ENCODE measurements at places on chromosomes 5 and 9.

DNA sequence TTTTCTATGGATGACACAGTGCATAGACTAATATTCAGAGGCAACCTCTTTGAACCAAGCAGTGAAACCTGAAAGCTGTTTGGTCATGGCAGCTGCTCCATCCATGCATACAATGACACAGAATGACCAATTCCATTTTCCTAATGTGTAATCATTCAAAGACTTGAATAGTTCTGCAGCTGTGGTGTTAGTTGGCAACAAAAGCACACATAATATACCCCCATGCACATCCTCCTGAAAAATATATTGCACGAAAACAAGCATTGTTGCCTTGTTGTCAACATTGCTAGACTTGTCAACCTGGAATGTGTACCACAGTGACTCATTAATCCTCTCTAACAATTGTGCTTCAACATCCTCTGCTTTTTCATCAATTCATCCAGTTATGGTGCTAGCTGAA, 71.0 kb upstream of the SEMA6A start:
- no peak for DNase-seq

- no peak for DNase-seq
These were observed 25.9 kb upstream of the SLC12A7 start for GRCh38 chr5:1137567-1138444.

DNA sequence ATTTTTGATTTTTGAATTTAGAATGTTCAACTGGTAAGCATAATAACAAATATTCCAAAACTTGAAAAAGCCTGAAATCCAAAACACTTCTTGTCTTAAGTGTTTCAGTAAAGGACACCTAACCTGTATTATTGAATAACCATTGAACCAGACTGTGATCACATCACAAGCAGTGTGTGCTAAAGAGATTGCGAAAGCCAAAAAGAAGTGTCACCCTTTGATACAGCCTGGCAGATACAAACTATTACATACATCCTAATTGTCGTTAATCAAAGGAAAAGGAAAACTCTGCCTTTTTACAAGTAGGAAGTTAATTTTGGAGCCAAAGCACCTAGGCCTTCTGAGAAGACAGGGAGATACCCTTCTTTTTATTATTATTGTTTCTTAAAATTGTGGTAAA, 8.4 kb upstream of the FAM120AOS start:
- no peak for DNase-seq

- no peak for DNase-seq
These were observed 58.1 kb upstream of the MAST4 start for GRCh38 chr5:66538126-66538525.

DNA sequence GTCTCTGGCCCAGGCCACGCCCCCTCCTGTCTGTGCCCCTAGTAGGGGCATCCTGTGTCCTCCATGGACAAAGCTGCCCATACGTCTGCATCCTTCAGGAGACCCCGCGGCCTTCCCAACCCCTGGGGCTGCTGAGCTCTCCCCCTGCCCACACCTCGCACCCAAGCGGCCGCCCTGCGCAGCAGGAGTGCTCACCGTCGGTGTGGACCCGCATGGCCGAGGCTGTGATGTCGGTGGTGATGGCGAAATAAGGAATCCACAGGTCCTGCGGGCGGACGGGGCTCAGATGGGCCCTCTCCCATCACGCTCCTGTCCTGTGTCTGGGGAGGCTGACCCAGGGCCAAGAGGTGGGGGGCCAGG, 4.8 kb upstream of the NSMF start:
- no peak for DNase-seq

GRCh38 chr9:37034305-37034937, 353 bp upstream of the PAX5 start:
- DNase-seq, result peak; percentile 53

DNA sequence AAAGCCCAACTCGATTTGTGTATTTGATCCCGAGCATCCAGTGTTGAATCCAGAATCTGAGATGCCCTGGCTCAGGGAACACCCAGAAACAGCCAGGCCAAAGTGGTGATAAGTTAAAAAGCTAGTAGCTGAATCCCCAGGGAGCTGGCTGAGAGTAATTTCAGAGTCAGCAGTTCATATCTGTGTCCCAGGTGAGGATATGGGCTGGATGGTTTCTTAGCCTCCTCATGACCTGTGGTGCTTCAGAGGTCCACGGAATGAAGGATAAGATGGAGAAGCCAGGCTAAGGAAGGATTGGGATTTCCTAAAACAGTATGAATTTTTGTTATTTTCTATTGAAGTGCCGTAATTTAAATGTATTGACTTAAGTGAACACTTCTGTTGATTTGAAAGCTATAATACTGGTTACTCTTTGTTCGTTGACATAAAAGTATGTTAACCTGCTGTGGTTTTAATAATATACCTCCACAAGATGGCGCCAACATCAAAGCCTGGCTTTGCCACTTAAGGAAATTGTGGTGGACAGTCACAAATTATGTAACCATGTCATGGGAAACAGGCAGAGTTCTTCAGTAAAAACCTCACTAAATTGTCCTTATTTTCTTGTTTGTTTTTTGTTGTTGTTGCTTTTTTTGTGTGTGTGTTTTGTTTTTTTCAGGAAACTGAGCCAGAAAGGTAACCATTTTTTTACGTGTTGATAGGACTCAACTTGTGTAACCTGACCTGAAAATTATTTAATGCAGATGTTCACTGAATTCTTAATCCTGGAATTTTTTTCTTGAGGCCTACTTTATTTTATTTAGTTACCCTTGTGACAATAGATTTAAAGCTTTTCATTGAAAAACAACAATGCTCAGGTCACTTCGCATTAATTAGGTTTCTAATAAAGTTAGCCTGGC, 11.4 kb downstream of the MTAP start:
- peak; percentile 72 for DNase-seq

DNA sequence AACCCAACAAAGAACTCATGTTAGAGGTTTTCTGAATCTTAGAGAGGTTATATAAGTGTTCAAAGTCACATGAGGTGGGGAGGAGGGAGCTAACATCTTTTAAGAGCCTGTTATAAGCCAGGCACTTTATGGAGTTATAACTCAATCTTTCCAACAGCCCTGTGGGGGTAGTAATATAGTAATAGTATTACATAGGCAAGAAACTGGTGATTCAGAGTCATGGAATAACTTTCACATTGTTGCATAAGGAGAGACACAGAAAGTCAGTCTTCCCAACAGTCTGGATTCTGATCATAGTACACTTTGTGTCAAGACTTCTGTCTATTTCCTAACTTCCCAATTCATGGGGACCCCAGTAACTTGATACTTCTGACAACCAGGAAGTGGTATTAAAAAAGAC, 89.2 kb downstream of the ACER2 start:
- DNase-seq, result no peak

GRCh38 chr9:128406848-128407391, 13.7 kb upstream of the CERCAM start:
- no peak for DNase-seq

- peak; percentile 33 for DNase-seq
These were observed 85.0 kb upstream of the TAF11L2 start for GRCh38 chr5:17412760-17413671.

DNA sequence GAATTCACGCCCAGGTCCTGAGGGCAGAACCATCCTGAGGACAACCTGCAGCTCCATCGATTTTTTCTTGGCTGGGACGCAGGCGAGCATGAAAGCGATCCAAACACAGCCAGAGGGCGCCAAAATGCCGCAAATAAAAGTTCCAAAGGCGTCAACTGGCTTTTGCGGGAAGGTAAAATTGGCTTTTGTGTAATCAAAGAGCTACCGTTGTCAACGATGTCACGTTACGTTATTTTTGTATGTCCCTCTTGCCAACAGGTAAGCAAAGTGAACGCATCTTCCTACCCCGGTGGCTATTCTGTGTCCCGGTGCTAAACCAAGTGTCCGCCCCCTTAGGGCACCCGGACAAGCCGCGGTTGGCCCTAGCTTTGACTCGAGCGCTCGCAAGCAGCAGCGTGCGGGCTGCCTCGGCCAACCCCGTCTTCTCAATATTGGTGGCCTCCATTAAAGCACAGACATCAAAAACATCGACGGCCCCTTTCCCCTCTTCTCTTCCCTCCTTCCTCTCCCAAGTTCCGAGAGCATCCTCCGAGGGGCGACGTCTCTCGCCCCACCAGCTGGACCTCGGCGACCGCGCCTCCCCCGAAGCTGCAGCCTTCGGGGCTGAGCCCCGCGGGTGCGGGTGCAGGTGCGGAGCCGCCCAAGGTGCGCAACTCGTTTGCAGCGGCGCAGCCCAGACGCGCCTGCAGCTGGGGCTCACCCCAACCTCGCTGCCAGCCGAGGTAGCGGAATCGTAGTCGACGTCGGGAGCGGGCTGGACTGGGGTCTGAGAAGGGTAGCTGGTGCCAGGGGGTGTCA, 1.1 kb upstream of the BASP1 start:
- peak; percentile 100 for DNase-seq

DNA sequence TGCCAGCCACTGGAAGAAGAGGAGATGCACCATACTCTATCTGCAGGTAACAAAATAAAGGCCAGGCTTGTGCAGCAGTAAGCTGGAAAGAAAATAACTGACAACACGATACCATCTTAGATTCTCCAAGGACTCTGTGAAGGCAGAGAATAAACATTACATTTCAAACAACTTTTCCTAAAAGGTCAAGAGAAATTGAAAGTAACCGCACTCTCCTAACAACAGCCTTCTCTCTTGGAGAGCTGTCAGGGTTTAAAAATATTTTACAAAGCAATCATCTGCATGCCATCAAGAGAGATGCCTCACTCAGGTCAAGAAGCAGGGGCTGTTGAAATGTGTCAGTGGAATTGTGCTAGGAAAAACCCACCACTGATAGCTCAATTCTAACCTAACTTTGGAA, 13.5 kb upstream of the TTLL11 start:
- DNase-seq, result no peak

GRCh38 chr9:114497727-114498382, 7.4 kb downstream of the WHRN start:
- DNase-seq, result no peak

DNA sequence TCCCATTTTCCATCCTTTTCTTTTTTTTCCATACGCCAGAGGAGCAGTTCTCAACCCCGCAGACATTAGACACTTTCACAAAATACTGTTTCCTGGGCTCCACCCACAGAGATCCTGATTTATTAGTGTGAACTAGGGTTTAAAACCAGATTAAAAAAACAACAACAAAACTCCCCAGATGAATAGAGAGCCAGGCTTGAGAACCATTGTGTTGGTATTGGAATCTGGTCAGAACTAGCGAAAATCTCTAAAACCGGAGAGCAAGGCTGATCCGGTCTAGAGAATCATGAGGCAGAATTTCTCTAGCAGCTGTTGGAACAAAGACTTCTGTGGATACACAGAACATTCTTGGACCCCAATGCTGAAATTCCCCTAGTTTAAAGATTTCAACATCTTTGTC, 173.0 kb downstream of the PCSK1 start:
- no peak for DNase-seq

DNA sequence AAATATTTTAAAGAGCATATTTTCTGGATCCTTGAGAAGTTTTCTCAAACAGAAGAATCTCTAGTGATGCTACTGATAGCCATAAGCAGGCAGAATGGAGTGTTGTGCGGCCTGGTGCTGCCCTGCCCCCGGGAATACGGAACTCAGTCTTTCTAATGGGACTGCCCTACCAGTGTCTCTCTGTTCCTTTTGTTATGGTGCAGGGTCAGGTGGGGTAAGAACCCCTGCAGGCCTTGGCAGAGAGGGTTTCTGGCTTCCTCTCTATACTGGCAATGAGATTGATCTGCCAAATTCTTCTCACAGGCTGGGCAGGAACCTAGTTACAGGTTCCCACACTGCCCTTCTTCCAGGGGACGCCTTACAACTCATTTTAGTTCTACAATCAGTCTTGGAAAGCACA, 2.6 kb downstream of the IL5 start:
- no peak for DNase-seq

DNA sequence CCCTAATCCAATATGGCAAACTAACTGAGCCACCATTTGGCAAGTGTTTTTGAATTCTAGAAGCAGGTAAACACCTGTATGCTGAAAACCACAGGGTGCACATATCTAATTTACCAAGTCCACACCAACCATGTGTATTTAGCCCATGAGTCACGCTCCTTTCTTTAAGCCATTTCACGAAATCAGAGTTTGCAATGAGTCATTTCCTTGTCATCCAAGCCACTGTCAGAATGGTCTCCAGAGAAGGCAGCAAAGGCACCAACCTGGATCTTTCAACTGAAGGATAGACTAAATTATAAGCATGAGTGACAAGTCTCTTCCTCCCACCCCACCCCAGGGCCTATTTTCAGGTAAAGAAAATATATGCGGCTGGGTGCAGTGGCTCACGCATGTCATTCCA, 110.0 kb downstream of the PAX5 start:
- no peak for DNase-seq

DNA sequence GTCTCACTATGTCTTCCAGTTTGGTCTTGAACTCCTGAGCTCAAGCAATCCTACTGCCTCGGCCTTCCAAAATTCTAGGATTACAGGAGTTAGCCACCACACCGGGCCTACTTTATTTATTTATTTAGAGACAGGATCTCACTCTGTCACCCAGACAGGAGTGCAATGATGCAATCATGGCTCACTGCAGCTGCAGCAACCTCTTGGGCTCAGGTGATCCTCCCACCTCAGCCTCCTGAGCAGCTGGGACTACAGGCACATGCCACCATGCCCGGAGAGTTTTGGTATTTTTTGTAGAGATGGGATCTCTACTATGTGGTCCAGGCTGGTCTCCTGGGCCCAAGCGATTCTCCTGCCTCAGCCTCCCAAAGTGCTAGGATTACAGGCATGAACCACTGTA, 32.8 kb downstream of the PHAX start:
- no peak for DNase-seq

GRCh38 chr5:151491062-151491461, 43.7 kb downstream of the SLC36A1 start:
- DNase-seq, result no peak

DNA sequence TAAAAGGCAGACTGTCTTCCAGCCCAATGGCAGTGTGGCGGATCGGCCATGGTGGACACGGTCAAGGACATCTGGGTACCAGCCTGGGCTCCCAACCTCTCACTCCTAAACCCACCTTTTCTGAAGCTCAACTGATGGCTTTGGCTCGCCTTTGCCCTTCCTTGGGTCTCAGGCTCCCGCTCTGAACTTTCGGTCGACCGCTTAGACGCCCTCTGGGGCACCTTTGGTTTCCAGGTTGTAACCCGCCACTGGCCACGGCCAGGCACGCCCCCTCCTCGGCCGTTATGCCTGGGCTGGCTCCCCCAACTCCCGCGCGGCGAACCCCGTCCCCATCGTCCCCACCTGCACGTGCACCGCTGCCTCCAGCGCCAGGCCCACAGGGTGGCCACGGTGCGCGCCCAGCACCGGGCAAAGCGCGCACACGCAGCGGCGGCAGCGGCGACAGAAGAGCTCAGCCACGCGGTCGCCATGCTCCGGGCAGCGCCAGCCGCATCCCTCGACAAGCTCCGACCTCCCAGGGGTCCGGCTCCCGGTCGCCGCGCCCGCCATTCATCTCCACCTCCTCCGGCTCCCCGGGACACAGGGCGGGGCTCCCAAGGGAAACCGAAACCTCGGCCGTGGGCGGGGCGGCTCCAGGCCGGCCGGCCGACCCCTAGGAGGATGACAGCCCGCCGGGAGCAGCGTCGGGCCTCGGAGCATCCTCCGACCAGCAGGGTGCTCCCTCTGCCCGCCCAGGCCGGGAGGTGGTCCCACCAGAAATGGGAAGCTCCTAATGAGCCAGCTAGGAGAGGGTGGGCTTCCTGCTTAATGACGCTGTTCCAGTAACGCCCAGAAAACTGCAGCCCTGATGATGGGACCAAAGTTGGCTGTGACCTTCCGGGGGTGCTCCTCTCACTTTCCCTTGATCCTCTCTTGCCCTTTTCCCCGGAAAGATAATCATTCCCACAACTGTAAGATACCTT, at the start of gene TRIM14:
TSS of gene TRIM14 (minus strand) at position 583 of the 962 bp plus-strand sequence. CDS start at position 549, 34 bp downstream.
- DNase-seq, result peak; percentile 17

Data from NCI-H748 treated with DMSO at 0.1 percent for 48 hours (cell line).